ENCODE measurements at places on chromosomes 2 and 18.
A peak's percentile ranks its signal among the peaks of the same experiment; 100 is the strongest.

GRCh38 chr2:203740871-203741281, 34.4 kb downstream of the CD28 start:
- no peak for DNase-seq

GRCh38 chr2:222673883-222674282, 2.4 kb downstream of the MOGAT1 start:
- no peak for DNase-seq

DNA sequence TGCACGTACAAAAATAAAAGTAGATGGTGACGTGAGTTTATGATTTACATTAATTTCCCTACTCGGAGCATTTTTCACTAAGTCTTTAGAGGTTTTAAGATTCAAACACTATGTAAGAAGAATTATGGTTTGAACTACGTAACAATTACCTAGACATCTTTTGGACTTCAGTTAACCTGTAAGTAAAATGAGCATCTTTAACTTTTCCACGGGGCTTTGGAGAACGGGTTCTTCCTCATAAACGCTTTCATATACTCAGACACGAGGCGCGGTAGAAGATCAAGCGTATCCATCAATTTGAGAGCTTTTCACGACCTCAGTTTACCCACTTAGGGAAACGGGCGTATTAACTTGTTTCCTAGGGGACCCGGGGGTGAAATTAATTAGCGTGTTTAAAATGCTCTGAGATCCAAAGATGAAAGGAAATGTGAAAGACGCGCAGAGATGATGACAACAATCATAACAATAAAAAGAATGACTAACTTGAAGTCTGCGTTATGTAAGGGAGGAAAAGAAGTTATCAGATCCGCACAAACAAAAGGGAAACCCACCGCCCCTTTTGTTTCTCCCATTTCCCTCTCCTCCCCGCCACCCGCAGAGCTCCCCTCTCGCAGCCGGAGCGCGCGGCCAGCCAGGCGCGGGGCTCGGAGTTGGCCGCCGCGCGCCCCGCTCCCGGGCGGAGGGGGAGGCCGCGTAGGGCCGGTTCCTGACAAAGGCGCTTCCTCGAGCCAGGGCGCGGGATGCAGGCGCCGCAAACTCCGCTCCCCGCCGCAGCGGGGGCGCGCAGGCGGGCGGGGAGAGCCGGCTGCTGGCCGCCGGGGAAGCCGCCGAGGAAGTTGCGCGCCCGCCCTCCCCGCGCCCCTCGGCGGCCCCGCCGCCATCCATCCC, 807 bp downstream of the PELI1 start:
- peak; percentile 11 for DNase-seq

- DNase-seq = no peak
Measured at GRCh38 chr2:19185086-19185485, 173.3 kb downstream of the OSR1 start.

DNA sequence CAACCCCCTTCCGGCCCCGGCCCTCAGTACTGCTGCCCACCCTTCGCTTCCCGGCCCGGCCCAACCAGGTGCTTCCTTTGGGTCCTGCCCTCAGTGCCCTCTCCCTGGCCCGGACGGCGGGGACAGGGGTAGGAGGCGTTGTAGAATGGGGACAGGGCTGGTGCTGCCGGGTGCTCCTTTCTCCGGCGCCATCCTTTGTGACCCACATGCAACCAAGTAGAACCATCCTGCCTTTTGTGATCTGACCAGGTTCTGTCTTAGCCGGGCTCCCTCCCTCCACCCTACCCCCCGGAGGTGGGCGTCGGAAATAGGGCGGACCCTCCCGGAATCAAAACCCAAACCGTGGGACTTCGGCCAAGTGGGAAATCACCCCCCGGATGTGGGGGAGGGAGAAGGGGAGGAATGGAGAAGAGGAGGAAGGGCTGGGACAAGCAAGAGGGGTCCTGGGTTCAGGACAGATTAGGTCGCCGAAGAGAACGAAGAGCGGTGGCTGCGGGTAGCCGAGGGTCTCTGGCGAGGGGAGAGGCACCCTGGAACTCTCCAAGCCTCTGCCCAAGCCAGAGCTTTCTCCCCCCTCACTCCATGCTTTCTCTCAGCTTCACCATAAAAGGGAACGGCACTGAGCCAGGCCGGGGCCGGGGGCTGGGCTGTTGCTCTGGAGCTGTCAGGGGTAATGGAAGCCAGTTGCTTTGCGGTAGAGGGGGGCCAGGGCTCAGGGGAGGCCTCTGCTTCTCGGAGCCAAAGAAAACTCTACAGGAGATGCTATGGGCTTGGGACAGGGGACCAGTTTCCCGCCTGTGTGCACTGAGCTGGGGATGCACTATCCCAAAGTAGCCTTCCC, 756 bp upstream of the OST4 start:
- DNase-seq = no peak

DNA sequence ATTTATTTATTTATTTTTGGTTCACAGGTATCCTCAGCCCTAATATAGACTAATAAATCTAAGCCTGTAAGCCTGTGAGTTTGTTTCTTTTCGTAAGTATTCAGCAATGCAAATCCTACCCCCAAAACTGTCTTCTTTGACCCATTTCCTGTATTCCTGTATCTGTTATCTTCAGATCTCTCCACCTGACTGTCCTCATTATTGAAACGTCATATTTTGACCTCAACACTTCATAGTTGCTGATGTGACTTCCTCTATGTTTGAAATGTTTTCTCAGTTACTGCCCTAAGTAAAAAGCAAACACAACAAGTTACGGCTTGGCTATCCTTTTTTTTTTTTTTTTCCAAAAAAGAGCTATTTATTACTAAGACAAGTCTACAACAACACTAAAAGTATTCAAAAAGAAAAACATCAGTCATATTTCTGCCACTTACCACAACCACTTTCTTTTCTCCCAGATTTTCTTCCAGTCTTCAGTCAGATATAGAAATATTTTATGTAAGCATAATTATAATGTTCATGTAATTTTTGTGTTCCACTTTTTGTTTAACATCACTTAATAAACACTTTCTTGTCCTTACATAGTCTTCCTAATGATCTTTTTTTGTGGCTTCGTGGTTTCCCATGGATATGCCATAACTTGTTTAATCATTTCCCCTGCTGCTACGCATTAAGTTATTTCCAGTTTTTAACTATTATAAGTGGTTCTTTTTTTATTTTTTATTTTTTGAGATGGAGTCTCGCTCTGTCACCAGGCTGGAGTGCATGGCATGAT, 45.0 kb upstream of the EML4 start:
- no peak for DNase-seq

- no peak for DNase-seq
Measured at GRCh38 chr2:216201692-216202306, 92.7 kb downstream of the XRCC5 start.

DNA sequence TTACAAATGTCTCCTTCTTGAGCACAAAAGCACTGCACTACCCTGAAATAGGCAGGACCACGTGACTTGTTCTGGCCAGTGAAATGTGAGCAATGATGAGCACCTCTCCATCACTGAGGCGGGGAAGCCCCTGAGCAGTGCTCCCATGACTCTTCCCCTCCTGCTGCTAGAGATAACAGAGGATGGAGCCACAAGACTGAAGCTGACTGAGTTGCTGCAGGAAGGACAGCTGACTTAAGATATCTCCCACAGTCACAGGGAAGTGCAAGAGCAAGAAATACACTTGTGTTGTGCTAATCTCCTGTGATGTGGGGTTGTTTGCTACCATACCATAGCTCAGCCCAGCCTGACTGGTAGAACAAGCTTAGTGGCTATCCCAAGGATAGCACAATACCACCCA, 38.7 kb downstream of the STK39 start:
- no peak for DNase-seq
